ENCODE measurements at places on chromosomes 6 and 20.

- DNase-seq, result no peak
Measured at GRCh38 chr6:117451671-117452070, 25.9 kb upstream of the ROS1 start.

DNA sequence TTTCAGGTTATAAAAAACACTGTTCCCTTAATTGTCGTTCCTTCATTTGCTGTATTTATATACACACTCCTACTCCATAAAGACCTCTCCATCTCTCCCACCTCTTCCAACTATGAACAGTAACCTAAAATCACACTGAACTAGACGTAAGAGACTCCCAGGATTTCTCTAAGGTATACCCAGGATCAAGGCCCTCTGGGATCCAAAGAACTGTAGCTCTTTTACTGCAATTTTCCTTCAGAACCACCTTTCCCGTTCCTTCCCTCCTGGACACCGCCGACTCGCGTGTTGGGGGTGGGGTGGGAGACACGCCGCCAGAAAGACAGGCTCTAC, 680 bp downstream of the LATS1 start:
- DNase-seq, result no peak

- DNase-seq, result no peak
Measured at GRCh38 chr20:37209193-37209592, 29.8 kb upstream of the MROH8 start.

DNA sequence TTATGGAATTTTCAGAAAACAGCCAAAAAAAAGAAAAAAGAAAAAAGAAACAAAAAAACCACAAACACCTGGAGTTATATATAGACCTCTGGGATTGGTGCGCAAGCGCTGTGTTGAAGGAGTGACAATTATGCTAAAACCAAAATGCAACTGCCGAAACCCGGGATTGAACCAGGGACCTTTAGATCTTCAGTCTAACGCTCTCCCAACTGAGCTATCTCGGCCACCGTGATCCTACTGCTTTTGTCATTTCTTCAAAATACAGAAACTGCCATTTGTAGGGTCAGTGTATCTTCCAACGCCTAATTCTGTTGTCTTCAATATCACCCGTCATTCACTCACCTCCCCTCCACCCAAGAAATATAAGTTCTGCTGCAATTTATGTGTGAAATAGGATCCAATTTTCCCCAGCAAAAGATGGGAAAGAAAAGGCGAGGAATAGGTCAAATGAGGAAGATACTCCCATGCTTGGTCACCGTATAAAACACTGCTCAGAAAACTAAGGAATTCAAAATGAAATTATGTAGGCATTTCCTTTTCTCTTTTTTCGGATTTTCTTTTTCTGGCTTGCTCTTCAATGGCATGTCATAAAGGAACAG, 116.0 kb downstream of the TRIM27 start:
- DNase-seq, result no peak
